ENCODE measurements at places on chromosomes 6 and 20.

DNA sequence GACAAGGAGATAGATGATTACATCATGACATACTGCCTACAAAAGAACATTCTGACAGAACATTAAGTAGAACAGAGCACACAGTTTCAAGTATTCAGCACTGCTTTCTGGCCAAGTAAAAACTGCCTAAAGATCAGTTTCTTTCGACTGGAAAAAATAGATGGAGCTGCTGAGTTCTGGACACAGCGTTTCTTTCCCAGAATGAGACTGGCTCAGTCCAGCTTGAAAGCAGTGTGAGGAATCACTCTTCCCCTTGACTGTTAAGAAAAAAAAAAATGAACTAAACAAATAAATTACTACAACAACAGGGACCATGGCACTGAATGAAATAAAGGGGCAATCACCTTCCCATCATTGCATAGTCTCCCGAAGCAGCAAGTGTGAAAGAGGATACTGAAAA lies 4.4 kb upstream of the LYRM2 start:
- no peak for DNase-seq

- no peak for DNase-seq
Observed at GRCh38 chr6:138504764-138505689, 5.7 kb upstream of the NHSL1 start.

DNA sequence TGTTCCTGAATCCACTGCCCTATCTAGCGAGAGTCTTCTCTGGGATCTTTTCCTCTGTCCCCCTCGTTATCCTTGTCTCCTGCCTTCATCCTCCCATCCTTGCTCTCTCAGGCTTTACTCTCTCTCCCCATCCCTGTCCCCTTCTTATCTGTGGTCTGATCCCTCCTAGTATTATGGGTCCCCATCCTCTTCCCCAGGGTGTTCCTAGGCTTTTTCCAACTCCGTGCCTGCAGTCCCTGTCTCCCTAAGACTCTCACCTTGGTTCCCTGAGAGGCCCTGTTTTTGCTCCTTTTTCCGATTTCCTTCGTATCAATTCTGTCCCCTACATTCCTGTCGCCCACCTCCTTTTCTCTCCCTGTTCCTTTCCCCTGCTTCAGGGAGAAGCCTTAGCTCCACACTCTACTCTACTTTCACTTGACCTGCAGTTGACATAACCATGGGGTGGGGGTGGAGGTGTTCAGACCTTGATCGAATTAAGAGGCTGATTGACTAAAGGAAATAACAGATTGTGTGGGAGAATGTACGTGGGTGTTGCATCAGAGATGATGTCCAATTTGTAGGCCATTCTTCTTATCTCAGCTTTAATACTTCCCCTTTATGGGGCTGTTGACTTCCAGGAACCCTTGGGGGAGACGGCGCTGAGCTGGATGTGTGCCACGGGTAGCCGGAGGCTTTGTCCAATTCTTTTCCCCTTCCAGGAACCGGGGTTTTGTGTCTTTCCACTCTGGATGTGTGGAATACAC lies 905 bp downstream of the PPARD start:
- DNase-seq: no peak

DNA sequence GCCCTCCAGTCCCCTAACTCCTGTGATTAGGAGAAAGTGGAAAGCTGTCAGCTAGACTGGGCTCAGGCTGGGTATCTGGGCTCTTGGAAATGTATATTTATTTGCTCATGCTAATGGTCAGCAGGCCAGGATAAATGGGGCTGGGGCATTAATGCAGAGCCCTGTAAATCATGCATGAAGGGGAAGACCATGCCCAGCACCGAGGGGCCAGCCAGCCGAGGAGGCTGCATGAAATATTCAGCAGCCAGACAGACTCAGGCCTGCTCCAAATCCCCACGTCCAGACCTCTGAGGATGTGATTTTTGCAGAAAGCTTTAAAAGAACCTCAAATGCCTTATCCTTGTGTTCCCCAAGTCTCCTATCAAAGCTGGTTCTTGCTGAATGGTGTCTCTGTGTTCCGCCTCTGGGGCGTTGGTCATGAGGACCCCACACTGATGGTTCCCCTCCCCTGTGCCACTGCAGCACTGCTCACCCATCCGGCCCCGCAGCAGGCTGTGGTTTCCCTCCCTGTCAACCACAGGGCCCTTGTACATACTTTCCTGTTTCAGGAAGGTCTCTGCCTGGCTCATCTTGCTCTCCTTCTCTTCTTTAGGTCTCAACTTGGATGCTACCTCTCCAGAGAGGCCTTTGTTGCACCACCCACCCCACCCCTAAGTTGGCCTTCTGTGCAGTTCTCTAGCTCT lies 358.4 kb downstream of the CDH26 start:
- DNase-seq: no peak

- DNase-seq: no peak
Observed at GRCh38 chr6:89485320-89485719, 52.4 kb downstream of the ANKRD6 start.

GRCh38 chr6:139713424-139713823 lies 339.0 kb upstream of the CITED2 start:
- no peak for DNase-seq

DNA sequence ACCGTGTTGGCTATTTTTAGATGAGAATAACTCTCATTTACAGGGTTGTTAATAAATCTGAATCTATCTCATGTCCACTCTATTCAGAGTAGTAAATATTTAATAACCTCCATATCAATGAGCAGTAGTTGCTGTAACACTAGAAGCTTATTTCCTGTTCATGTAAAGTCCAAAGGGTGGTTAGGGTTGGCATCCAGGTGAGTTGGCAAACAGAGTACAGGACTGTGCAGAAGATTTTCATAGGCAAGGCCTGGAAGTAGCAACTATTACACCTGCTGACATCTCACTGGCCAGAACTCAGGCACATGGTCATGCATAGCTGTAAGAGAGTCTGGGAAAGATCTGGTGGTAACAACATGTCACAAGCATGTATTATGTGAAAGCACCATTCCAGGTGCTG lies 147.5 kb downstream of the PHF3 start:
- no peak for DNase-seq

DNA sequence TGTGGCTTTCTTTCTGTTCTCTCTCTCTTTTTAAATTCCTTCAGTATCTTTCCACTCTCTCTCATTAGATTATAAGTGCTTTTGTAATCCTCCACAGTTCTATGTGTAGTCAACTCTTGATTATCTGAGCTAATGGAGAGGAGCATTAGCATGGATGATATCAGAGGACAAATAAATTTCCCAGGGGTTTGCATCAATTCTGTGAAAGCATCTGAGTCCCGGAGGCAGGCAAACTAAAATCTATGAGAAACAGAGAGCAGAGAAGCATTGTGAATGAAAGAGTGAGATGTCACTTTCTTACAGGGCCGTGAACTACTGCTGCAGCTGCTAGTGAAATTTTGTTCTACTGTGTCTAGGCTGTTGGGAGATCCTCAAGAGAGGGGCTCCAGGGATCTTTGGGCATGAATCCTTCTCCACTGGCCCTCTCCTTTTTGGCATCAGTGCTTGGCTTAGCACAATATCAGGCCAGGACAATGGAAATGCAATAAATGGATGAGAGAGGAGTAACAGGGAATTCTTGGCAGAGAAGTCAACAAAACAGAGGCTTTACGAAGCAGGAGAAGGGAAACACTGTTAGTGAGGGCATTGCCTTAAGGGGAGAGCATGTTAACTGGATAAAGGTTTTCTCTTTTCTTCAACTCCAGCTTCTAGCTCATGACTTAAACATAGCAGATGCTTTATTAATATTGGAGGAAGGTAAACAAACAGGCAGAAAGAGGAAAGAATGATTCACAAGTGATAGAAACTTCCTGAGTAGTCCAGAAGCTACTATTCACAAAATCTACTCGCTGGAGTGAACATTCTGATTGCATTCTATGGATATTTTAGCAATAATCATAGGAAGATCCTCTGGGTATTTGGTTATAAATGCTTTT lies 847.0 kb upstream of the MAP3K7 start:
- DNase-seq: no peak

DNA sequence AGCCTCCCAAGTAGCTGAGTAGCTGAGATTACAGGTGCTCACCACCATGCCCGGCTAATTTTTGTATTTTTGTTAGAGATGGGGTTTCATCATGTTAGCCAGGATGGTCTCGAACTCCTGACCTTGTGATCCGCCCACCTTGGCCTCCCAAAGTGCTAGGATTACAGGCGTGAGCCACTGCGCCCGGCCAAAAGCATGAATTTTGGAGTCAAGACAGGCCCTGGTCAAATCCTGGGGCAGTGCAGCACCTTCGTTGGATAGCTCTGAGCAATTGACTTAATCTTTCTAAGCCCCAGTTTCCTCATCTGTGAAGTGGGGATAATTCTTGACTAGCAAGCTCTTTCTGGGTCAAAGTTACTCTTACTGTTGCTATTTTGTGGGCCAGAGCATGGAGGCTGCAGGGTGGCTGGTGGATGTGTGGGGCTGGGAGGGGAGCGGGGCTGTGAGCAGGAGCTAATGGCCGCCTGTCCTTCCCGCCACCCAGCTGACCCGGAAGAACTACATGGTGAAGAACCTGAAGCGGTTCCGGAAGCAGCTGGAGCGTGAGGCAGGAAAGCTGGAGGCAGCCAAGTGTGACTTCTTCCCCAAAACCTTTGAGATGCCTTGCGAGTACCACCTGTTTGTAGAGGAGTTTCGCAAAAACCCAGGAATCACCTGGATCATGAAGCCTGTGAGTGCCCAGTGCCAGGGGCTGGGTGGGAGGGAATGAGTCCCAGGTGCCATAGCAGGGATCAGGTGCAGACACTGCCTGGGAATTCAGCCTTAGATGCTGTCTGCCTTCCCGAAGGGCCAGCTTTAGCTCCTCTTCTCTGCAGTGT lies 39.0 kb downstream of the TTLL9 start:
- no peak for DNase-seq

DNA sequence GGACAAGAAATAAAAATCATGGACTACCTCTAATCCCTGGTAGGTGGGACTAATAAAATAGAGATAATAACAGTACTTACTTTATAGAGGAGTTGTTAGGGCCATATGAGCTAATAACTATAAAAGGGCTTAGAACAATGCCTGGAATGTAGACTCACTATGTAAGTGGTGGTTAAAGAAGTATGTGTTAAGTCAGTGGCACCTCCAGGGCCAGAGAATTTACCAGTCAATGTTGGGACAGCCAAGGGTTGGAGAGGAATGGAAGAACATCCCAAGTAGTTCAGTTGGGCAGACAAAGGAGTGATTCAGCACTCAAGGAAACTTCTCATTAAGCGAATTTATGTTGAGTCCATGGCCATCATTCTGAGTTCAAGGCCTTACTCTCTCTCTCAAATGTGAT lies 116.8 kb downstream of the OTOR start:
- DNase-seq: no peak

- DNase-seq: no peak
Observed at GRCh38 chr6:14968056-14968637, 277.7 kb upstream of the JARID2 start.

- no peak for DNase-seq
Observed at GRCh38 chr20:2672446-2672845, 8.4 kb upstream of the IDH3B start.

DNA sequence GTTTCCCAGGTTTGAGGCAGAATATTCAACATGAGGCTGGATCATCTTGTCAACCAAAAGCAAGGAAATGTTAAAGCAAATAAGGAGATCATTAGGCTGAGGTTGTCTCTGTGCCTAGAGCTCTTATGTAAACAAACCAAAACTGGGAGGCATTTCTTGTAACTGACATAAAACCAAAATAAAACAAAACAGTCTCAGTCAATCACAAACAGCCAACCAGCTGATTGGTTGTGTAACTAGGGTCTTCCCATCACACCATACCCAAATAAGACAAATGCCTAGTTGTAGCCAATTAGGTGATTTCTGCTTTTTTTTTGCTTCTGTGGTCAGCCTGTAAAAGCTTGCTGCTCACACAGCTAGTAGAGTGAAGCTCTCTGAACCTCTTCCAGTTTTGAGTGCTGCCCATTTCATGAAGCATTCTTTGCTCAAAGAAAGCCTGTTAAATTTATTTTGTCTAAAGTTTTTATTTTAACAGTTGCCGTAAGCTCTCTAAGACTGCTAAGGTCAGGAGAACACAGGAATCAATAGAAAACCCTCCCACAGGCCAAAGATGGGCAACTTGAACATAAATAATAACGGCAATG lies 8.9 kb upstream of the FITM2 start:
- DNase-seq: no peak

GRCh38 chr6:11426571-11426970 lies 111.0 kb upstream of the TMEM170B start:
- DNase-seq: no peak

DNA sequence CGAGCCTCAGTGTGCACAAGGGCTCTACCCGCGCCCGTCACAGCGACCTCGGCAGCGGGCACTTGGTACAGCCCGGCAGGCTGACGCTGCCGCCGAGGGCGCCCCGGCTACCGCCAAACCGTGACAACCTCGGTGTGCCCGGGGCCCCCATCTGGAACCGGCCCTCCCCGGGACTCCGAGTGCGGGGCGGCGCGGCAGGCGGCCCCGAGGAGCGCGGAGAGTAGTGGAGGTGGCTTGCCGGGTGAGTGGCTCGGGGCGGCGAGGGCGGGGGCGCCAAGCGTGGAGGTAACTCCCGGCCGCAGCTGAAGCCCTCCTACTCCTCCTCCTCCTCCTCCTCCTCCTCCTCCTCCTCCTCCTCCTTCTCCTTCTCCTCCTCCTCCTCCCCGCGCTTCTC lies at the start of gene ISM1:
TSS of gene ISM1 (plus strand) at position 371 of the 394 bp plus-strand sequence. CDS start 503 bp downstream, outside the sequence.
- DNase-seq: peak; percentile 57

DNA sequence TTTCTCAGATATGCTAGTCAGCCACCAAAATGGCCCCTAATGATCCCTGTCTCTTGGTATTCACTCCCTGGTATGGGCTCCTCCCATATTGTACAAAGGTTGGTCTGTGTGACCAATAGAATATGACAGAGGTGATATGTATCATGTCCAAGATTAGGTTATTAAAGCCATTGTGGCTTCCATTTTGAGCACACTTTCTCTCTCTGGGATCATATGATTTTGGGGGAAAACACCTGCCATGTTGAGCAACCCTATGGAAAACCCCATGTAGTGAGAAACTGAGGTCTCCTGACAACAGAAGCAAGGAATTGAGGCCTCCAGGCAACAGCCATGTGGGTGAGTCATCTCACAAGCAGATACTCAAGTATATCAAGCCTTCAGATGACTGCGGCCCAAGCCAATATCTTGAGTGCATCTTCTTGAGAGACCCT lies 7.1 kb upstream of the ZNF318 start:
- DNase-seq: no peak

DNA sequence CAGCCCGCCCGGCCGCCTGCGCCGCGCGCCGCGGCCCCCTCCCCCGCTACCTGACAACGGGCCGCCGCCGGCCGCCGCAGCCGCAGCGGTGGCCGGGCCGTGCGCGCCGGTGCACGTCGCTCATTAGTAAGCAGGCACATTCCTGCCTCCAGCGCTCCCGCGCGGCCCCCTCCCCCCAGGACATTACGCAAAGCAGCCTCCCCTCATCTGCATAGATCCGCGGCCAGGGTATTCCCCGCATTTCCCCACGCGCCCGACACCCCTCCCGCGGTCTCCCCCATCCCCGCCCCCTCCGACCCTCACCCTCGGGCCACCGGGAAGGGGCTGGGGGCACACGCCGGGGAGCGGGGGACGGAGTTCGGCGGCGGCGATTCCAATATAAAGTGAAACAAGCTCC lies at the start of gene HIVEP2:
TSS of gene HIVEP2 (minus strand) at position 128 of the 397 bp plus-strand sequence. CDS start 170,438 bp downstream, outside the sequence.
- DNase-seq: peak; percentile 91

GRCh38 chr6:124977067-124977908 lies 15.1 kb downstream of the RNF217 start:
- no peak for DNase-seq
